ENCODE measurements at places on chromosomes 6 and 20.

DNA sequence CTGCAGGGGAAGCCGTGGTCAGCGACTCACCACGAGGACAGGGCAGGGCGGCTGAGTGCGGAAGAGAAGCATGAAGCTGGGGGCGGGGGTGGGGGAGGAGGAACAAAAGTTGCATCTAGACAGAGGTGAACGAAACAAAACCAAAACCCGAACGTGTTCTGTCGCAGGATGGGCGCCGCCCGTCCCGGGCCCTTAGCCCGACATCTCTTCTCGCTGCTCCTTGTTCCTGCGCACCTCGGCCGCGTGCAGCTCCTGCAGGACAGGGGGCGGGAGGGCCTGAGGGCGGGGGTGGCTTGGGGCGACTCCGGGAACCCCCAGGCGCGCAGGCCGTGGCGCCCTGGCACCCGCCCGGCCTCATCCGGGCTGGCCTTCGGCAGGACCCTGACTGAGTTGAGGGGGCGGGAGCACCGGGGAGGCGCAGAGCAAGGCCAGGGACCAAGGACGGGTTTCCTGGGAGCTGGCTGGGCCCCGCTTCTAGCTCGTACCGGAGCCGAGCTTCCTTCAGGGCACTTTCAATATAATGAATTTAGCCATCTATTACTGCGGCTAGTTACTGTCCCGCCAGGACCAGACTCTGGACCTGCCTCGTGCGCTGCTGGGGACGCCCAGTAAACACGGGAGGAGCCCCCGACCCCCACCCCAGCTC, 12.0 kb downstream of the STMN3 start:
- DNase-seq = no peak

DNA sequence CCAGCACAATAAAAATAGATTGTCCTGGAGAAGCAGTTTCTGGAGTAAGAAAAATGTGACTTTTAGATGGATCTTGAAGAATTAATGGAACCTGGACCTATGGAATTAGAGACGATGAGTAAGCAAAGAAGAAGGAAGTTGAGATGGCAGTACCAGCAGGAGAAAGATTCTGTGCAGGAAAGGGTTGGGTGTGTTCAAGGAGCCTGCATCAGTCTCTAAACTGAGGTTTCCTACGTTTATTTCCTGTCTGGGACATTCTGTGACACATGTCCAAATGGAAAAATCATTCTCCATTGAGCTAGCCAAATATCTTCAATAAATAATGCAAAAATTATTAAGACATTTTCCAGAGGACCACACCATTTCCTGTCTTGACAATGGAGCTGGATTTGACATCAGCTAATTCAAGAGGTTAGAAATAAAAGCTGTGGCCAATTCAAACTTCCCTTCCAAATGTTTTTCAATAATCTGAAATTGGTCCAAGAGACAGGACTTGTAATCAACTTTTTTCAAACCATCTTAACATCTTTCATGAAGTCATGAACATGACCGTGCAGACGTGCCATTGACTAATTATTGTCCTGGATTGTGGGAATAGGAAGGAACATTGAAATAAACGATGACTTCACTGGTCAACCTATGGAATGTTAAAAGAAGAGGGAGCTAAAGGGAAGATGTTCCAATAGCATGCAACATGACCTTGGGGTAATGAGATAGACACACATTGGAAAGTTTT, 198.3 kb downstream of the ZNF217 start:
- DNase-seq = no peak

DNA sequence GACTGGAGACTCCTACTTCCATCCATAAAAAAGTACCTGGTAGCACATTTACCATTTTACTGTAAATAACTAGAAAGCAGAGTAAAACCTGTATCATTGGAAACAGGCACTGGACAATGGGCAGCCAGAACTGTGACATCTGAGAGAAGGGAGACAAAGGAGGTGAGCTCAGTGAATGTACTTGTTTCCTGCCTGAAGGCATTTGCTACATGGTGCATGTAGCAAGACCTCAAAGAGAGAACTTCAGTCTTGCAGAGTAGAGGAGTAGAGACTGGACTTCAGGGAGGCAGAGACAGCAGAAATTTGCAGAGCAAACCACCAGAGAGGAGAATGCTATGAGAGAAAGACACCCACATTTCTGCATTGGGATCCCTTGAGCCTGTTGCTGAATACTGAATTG, 171.0 kb upstream of the CCN2 start:
- DNase-seq = no peak

- no peak for DNase-seq
Observed at GRCh38 chr6:31113861-31114540, 599 bp upstream of the PSORS1C1 start.

DNA sequence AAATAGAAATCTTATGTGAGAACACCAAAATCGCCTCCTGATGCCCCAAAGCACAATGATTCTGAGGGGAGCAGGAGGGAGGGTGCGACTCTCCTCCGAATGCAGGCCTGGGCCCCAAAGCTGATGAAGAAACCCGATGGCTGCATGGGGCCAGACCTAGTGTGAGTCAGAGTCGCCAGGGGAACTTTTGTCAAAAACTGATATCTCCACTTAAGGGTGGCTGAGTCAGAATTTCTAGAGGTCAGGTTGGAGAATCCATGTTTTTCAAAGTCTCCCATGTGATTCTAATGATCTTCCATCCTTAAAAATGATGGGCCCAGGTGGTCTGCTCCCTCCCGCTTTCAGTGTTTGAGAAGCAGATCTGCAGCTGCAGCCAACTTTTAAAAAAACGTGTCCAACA, 172.8 kb downstream of the BACH2 start:
- no peak for DNase-seq

GRCh38 chr20:22861231-22861980, 173.7 kb upstream of the SSTR4 start:
- DNase-seq = no peak

GRCh38 chr6:170237999-170238740, 52.7 kb downstream of the DLL1 start:
- DNase-seq = no peak

All from stimulated activated CD4-positive, alpha-beta T cell treated with anti-CD3 and anti-CD28 coated beads, TNF-alpha, amount 100 ng/mL, for 1 hour (primary cell).